ENCODE measurements at places on chromosomes 3 and 15.

- DNase-seq = peak; percentile 67
Observed at GRCh38 chr3:181700168-181701087, 11.3 kb upstream of the SOX2 start.

DNA sequence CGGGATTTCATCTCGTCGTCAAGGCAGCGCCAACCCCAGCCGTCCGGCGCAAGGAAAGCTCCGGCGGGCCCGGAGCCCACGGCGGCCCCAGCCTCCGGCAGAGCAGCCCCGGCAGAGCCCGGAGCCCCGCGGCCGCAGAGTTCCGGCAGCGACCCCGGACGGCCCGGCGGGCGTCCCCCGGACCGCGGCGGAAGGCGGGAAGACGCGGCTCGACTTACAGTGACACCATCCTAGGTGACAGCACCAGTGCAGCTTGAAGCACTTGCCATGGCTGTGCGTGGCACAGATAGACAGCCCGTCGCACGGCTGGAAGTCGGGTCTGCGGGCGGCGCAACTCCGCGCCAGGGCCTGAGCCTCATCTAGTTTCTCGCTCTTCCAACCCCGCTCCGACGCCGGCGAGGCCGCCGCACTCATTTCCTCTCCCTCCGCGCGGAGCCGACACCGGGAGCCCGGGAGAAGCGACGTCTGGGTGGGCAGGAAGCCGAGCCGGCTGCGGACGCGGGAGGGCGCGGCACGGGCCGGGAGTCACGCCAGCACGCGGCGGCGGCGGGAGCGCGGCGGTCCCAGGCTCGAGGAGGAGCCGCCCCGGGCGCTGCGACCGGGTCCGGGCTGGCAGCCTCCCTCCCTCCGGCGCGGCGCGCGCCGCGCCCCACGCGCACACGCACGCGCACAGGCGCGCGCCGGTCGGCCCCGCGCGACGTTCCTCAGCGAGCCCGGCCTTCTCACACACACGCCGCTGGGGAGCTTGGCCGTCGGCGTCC, at the start of gene C3orf70:
Gene C3orf70, minus strand, starts transcription at position 651 of the 761 bp plus-strand sequence. Its CDS starts 237 bp downstream, at position 414.
- DNase-seq = no peak

DNA sequence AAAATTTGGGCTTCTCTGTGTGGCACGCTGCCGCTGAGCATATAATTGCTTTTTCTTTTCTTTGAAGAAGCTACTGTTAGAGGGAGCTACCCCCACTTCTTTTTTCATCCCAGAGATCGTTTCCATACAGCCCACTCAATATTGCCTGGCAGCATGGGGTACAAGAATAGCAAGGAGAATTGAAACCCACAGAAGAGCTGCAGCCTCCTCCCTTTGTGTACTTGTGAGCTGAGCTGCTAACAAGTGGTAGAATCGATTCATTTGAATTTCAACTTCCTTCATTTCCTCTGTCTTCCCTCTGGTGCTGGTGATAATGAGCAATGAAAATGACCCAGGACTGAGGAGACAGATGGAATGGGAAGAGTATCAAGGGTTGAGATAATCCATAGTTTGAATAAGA, 64.9 kb downstream of the LRRC3B start:
- no peak for DNase-seq

DNA sequence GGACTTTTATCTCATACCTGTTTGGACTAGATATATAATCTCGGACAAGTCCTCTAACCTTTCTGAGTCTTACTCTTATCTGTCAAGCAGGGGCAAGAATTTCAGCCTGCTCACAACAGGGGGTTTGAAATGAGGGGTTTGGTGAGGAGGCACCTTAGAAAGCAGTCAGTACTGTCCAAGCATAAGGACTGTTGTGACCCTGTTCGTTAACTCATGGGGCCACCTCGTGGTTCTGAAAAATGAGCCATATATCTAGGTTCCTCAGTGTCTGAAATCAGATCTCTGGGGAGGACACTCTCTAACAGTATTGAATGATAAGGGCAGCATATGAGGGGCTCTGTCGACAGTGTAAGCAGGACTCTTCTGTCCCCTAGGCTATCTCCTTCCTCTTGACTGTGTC, 7.2 kb upstream of the TIMP4 start:
- no peak for DNase-seq

GRCh38 chr3:99526921-99527320, 111.5 kb upstream of the COL8A1 start:
- DNase-seq = no peak

DNA sequence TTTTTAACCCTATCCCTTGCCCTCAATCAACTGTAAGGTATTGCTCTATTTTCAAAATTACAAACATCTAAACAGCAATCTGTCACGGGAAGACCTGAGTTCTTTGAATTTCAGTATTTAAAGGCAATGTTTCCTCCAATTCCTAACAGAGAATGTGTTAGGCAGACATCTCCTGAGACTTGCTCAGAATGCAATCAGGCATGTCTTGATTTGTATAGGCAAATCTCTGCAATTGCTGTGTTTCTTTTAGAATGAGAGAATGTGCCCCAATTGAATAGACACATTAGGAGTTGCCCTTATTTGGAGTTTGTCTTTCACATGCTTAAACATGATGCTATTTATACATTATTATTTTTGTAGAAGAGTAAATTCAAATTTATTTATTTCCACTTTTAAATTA, 205.6 kb downstream of the CADM2 start:
- no peak for DNase-seq

- no peak for DNase-seq
Observed at GRCh38 chr15:78340231-78341056, at the start of gene CRABP1. CRABP1 (plus strand) TSS chr15:78340353; CDS start chr15:78340429, 76 bp downstream.

Measured in Jurkat, Clone E6-1 (cell line).